ENCODE measurements at places on chromosomes 11 and 22.

DNA sequence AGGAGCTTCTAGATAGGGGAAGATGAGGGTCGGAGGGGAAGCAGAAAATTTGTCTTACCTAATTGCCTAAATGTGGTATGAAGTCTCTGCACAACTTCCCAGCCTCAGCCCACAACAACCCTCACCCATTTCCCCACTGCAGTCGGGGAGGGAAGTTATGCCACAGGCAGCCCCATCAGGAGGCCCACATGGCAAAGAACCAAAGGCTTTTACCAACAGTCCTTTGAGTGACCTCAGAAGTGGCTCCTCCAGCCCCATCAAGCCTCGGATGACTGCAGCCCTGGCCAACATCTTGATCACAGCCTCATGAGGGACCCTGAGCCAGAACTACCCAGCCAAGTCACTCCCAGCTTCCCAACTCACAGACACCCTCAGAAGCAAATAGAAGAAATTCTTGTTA, 54.8 kb downstream of the CHST1 start:
- DNase-seq = no peak

DNA sequence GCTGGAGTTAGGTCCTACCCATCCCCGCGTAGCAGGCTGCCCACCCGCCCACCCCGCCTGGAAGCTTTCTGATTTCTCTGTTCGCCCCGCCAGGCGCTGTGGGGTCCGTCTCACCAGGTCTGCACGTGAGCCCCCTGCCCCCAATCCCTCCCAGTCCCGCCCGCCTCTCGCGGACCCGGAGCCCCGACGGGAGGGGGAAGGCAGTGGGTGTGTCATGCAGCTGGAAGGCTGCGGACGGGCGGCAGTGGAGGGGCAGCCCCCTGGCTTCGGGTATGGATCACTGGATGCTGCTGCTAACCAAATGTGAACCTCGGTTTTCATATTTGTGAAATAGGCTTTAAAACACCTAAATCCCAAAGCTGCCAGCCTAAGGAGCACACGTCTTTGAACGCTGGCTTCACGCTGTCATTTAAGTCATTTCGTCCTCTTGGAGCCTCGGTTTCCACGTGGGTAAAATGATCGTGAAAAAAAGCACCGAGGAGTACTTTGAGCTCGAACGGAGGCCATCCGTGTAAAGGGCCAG, 568 bp upstream of the BIK start:
- no peak for DNase-seq

GRCh38 chr11:126662035-126662790, 306.7 kb downstream of the ST3GAL4 start:
- DNase-seq = no peak

DNA sequence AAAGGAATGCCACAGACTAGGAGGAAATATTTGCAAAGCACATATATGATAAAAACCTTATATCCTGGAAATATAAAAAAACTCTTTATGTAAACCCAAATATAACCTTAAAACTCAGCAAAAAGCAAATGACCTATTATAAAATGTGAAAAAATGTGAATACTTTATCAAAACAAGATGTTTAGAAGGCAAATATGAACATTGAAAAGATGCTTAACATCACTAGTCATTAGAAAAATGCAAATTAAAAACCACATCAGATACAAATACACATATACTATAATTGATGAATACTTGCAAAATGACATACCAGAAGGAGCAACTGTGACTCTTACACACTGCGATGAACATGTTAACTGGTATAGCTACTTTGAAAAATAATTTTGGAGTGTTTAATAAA, 511.2 kb upstream of the LRRC4C start:
- DNase-seq = no peak

DNA sequence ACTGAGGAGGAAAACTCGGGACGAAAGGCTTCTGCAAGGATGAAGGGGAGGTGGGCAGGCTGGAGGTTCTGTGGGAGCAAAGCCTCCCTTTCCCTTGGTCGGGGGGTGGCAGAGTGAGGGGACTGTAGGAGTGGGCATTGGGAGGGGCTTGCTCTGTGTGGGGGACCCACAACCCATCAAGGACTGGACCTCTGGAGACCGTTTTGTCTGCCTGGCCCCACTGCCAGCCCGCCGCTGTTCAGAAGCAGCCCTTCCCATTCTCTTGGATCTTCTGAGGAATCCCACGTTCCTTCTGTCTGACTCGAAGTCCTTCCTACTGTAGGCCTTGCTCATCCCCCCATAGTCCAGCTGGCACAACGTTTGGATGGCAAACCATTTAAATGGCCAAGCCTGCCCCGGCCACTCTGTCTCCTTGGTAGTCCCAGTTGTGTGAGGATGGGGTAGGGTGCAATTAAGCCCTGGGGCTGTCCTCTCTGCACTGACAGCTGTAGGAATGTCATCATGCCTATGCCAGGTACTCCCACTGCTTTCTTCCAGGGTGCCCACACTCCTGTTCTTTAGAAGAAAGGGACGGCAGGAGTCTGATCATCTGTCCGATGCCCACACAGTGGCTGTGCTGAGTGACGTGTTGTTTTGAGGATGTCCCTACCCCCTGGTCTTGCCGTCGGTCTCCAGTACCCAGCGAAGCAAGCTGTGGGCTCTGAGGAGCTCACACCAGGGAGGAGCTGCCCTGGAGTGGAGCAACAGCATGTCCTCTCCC, 17.0 kb upstream of the NECTIN1 start:
- no peak for DNase-seq

DNA sequence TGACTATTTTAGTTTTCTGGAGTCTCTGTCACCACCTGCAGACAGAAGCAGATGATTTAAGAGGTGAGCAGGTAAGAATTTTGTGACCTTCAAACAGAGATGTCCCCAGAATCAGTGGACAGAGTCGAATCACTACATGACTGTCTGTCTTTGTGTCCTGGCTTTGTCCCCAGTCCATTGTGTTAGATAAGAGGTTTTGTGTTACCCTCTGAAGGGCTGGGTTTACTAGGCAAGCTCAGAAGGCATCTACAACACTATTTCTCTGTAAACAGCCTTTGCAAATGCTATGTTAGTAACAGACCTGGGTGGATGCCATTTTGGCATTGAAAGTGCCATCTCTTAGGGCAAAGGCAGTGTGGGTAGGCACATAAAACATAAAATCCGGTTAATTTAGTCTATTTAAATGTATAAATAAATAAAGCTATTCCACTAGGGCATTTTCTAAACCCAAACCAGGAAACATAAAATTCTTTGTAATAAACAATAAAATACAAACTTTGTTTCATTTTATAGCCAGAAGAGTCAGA, 40.3 kb upstream of the CADM1 start:
- no peak for DNase-seq

- DNase-seq = no peak
These were observed 6.3 kb downstream of the OR10V1 start for GRCh38 chr11:59707371-59707770.

DNA sequence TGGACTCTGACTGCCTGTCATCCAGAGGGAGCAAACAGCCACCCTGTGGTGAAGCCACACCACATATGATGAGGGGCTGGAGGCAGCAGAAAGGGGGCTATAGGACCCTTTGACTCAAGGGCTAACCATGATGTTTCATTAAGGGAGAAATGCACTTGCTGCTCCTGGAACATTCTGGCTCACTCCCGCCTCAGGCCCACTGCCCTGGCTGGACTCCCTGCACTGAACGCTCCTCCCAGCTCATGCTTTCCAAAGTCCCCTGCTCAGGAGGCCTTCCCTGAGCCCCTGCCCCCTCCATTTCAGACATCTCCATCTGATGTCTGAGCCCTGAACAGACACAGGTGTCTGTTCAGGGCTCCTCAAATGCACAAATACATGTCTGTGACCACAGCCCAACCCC, 69.1 kb downstream of the CDKN1C start:
- DNase-seq = no peak

DNA sequence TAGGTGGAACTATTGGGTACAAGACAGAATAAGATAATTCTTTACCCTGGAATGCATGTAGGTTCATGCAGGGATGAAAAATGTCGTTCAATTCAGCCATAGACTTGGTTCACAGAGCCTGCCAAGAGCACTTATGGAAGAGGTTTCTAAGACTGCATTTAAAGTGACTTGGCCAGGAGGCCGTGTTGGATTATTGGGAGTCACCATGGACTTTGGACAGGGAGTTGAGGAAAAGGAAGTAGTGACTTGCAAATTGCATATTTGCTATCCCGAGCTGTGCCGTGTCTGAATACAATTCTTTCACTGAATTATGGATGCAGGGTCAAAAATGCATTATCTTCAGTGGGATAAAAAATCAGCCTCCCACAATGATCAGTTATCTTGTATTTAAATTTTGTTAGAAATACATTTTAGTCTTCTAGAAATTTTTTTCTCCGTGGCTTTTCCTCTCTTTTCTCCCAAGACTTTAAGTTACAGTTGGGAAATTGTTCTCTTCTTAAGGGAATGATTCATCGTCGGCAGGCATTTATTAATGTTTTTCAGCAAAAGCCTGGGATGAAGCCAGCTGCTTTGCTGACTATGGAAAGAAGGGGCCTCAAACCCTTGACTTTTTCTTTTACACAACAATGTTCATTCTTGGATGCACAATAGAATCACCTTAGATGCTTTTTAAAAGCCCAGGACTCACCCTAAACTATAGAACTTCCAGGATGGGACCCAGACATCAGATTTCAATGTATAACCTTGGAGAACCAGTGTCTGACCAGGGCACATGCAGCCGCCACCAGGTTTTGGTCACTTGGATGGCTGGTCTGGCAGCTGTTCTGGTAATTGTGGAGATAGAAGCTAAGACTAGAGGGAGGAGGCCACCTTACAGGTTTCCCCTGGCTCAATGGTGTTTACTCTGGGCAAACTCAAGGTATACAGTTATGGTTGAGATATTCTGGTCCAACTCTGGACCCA, 70.8 kb downstream of the FAT3 start:
- DNase-seq = no peak

DNA sequence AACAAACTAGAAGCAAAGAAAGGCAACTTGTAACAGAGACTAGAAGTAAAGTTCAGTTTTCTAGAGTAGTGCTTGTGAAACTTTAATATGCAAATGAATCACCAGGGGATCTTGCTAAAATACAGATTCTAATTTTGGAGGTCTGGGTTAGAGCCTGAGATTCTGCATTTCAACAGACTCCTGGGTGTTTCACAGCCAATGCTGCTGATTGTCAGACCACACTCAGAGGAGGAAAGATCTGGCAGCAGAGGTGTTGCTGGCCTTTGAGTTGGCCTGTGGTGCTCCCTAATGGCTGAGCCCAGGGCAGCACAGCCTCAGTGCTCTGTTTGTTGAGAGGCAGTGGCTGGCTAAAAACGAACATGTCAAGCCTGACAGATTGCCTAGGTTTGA, 5.4 kb downstream of the CRY2 start:
- DNase-seq = no peak

DNA sequence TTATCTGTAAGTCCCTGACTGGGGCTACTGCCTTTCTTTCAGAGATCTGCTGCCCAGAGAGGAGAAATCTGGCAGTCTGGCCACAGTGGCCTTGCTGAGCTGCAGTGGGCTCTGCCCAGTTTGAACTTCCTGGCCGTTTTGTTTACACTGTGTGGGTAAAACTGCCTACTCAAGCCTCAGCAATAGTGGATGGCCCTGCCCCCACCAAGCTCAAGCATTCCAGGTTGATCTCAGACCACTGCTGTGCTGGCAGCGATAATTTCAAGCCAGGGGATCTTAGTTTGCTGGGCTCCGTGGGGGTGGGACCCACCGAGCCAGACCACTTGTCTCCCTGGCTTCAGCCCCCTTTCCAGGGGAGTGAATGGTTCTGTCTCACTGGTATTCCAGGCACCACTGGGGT, 117.5 kb downstream of the TRPC6 start:
- no peak for DNase-seq

DNA sequence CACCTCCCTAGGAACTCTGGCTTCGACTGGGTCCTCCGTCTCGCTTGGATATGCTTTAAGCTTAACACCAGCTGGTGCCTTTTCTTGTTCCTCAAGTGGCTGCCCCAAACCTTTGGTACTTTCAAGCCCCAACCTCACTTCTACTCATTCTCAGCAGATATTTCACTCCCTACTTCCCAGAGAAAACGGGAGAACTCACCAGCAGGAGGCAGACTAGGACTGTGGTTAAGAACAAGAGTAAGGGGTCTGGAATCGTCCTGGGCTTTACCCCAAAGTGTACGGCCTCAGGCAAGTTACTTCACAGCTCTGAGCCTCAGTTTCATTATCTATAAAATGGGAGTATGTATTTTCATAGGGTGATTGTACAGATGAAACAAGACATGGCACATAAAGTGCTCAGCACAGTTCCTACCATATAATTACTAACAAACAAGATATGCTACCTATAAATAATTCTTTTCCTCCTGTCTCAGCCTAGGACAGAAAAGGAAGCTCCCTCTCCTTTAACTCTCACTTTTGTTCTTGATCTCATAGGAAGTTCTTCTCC, 37.8 kb downstream of the PAMR1 start:
- DNase-seq = no peak

DNA sequence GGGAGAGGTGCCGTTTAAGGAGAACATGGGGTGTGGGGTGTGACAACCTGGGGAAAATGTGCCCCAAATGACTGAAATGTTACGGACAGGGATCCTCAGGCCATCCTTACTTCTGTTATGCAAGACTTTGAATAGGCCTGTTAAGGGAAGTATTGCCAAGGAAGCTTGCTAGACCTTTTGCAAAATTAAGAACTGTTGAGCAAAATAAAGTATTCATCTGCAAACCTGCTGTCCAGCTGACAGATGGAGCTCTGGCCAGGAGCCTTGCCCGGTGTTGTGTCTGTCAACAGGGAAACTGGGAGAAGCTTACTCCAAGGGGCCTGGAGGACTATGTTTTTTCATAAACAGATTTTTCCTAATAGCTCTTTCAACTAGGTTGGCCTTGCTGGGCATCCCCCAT, 48.0 kb downstream of the FAT3 start:
- no peak for DNase-seq

GRCh38 chr11:78427615-78428265, 10.1 kb upstream of the GAB2 start:
- no peak for DNase-seq

DNA sequence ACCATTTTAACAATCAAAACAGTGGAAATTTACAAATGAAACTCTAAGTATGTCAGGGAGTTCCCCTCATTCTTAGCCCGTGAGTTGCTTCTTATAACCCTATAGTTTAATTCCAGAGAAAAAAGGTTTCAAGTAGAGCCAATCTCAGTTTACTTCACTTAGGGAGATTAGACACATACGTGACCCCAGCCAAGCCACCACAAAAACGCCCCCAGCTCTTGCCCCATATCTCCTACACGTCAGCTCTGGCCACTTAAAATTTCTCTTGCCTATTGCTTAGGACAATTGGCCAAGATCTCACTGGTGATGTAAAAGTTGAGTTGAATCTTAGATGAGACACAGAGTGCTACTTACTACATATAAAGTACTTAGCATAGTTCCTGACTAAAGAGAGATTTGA, 166.4 kb downstream of the ETS1 start:
- DNase-seq = no peak

GRCh38 chr11:106990331-106990730, 27.9 kb downstream of the GUCY1A2 start:
- no peak for DNase-seq

- DNase-seq = no peak
These were observed 317.2 kb downstream of the SHANK2 start for GRCh38 chr11:70935006-70935768.

- DNase-seq = no peak
These were observed 39.0 kb downstream of the UVRAG start for GRCh38 chr11:75853971-75854370.

- DNase-seq = no peak
These were observed 3.7 kb downstream of the PRDM10 start for GRCh38 chr11:129998905-129999304.
